GM18507 (cell line): ENCODE measurements at places on chromosomes 1 and 21.

- DNase-seq: no peak
Measured at GRCh38 chr1:160646180-160646579, 664 bp downstream of the SLAMF1 start.

GRCh38 chr1:88701275-88701674 is 17.2 kb downstream of the PKN2 start:
- DNase-seq: no peak

- DNase-seq: no peak
Measured at GRCh38 chr1:76425201-76426145, 350.9 kb downstream of the ST6GALNAC3 start.

DNA sequence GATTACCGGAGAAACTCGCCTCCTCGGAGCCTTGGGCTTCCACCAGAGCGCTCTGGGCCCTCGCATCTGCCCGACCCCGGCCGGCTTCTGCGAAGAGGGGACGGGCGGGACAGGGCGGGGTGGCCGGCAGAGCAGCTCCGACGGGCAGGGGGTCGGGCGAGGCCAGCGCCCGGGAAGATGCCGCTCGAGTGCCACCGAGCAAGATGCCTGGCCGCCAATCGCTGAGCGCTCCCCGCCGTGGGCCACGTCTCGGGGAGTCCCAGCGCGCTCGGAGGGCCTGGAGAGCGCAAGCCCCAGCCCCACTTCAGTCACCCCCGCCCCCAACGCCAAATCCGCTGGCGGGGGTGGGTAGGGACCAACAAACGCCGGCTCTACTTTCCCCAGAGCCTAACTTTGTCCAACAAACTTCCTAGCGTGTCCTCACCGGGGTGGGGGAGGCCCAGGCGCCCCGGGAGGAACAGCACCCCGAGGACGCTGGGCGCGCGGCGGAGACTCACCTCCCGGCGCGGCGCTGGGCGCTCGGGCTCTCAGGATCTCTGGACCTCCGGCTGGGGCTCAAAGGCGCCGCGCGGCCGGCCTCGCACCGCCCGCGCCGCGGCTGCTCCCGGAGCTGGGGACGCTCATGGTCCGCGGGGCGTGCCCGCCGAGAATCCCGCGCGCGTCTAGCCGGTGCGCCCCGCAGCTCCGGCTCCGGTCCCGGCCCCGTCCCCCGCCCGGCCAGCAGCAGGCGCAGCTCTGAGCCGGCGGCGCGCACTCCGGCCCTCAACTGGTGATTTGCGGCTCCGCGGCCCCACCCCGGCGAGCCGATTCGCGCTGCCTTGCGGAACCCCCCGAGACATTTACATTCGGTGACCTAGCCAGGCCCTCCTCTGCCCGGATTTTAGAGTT is at the start of gene BCAR3:
Gene BCAR3 (minus strand): TSS at position 737 of the 888 bp plus-strand sequence. CDS start 6,907 bp downstream, outside the sequence.
- no peak for DNase-seq

DNA sequence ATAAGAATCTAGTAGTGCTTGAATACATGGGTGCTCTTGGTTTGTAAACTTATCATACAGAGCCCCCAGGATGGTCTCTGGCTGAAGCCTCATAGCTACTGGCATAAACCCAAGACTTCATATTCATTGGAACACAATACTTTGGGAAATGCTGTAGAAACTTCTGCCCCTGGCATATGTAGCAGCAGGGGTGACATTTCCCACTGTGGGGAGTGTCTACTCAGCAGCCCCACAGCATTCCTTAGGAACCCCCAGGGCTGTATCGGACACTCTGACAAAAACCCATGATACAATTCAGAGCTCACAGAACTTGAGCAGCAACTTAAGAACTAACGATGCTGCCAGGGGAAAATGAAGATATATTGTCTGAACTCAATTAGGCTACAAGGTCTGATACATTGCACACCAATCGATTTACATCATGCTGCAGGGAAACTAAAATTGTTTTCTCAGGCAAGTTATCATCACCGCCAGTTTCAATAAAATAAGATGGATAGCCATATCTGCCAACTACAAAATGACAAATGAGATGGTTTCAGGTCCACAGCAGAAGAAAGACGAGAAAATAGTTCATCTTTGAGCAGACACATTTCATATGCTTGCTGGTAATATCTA is 181.1 kb upstream of the GREM2 start:
- DNase-seq: no peak

DNA sequence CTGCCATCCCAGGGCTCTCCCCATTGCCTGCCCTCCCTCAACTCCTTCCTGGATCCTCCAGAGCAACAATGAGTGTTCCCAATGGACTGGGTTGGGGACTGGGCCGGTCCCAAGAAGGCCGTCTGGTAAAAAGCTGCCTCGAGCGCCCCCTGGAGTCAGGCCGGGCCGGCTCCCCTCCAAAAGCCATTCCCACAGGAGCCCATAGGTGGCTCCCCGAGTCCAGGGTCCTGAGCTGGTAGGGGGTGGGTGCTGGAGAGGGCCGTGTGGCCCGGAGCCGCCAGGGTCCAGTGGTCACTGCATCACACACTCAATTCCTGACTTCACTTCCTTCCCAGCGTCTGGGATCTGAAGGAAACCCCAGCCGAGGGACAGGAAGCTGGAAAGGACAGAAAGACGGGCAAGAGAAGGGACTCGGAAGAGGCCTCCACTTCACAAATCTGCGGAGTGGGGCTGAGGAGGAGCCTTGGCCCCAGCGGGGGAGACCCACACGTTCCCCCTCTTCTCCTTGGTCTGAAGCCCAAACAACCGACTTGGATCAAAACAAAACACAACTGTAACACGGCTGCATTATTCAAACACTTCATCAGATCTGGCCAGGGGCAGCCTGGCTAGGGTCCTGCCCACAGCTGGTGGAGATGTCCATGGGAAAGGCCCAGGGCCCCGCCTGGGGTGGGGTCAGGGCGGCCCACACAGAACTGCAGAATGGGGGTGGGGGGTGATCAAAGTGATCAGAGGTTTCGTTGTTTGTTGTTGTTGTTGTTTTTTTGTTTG is 10.9 kb upstream of the ALDH4A1 start:
- peak; percentile 75 for DNase-seq

- DNase-seq: no peak
Measured at GRCh38 chr1:203017692-203018091, 8.6 kb upstream of the PPFIA4 start.

DNA sequence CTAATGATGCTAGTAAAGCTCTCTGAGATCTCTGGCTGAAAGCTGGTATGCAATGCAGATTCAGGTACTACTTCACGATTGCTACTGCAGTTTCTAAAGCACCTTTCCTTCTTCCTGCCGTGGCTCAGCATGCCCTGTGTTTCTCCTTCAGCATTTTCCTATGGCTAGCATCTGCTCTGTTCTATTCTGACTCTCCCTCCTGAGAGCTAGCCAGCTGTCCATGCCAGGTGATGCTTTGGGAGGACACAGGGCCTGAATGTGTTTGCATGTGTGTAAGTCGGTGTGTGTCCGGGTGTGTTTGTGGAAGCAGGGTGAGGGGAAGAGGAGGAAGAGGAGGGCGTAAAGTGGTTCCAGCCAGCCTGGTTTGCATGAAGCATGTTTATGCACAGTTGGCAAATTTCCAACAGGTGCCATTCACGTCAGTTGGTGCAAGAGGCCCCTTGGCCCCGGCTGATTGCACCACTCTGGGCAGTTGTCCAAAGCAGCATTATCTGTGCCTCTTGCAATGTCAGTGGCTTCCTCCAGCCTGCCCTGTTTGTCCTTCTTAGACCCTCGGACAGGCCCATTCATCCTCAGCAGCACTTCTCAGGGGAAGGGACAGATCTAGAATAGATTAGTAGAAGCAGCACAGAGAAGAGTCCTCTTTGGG is 433.3 kb downstream of the DISC1 start:
- DNase-seq: no peak

- no peak for DNase-seq
Measured at GRCh38 chr1:29683472-29683871, 447.1 kb downstream of the PTPRU start.

DNA sequence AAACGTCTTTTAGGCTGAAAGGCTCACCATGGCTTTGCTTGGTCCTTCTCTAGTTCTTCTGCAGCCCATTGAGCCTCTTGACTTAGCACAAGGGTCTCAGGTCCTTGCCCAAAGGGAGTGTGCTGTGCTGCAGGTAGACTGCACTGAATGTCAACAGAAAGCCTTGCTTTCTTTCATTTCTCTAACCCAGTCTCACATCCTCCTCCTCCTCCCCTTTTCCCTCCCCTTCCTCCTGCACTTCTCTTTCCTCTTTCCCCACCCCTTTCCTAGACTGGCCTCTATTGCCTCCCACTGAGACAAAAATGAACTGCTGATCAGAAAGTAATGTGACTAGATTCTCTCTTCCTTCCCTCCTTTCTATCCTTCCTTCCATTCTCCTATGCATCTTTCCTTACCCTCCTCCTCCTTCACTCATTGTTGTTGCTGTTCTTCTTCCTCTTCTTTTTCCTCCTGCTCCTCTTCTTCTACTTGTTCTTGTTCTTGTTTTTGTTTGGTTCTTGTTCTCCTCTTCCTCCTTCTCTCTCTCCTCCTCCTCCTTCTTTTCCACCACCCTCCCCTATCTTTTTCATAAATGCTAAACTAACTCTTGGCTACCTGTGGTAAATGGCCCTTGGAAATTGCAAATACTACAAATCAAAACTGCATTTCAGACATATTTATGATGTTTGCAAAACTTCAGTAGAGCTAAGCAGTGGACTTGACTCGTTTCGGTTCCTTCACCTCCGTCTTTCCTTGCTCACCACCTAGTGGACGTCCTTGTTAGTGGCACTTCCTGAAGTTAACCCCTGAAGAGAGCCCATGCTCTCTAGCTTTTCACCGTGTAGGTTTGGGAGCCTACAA is at the start of gene SELL:
Gene SELL (minus strand): TSS at position 152 of the 840 bp plus-strand sequence. CDS start 122 bp downstream, at position 30.
- no peak for DNase-seq
